ENCODE measurements at places on chromosomes 3 and 15.

GRCh38 chr15:59278120-59278519 lies 71.5 kb downstream of the LDHAL6B start:
- no peak for DNase-seq

DNA sequence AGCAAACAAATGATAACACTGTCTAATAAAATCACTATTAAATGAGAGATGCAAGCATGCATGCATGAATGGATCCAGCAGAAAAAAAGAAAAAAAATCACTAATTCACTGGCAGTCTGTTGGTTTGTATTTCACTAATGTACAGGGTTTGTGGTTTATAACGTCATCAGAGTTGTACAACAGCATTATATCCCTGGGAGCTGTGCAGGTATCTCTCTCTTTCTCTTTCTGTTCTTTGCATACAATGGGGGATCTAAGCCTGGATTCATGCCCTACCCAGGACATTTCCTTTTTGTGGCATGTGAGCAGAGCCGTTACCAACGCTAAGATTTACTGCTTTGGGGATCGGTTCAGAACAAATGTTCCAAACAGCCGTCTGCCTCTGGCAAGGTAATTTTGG lies 229.5 kb downstream of the SOX2 start:
- no peak for DNase-seq

- DNase-seq: no peak
Measured at GRCh38 chr15:69848551-69849231, 249.0 kb downstream of the TLE3 start.

- no peak for DNase-seq
Measured at GRCh38 chr3:47909607-47910006, 106.6 kb downstream of the MAP4 start.

- DNase-seq: no peak
Measured at GRCh38 chr15:98142572-98142971, 182.1 kb downstream of the ARRDC4 start.

DNA sequence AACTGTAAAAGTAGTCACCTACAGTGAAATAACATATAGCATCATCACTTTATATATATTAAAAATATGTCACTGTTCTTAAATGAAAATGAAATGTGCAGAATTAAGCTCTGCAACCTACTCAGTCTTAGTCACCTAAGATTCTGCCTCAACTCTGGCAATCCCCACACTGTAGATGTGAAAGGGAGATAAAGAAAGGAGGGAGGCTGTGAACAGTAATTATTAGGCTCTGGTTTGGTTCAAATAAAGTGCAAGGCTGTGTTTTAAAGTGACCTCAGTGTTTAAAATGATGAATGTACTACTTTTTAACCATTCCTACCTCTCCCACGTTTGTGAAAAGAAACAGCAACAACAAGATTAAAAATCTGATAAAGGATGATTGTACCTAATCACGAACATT lies 72.2 kb downstream of the ATP8B4 start:
- DNase-seq: no peak

DNA sequence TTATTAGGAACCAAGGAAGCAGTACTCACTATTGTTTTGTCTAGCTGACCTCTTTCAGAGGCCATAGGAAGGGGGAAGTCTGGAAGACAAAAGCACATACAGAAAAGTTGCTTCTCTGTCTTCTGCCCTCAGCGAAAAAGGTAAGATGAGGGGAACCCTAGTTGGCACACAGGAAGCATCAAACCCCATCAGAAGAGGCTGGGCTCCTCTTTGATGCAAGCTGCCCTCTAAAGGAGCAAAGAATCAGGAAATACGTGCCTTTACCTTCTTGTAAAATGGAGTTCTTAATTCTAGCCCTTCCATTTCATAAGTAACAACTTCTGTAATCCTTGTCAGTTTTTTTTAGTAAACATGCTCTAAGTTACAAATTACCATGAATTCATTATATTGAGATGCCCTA lies 12.5 kb downstream of the SPINK8 start:
- no peak for DNase-seq

DNA sequence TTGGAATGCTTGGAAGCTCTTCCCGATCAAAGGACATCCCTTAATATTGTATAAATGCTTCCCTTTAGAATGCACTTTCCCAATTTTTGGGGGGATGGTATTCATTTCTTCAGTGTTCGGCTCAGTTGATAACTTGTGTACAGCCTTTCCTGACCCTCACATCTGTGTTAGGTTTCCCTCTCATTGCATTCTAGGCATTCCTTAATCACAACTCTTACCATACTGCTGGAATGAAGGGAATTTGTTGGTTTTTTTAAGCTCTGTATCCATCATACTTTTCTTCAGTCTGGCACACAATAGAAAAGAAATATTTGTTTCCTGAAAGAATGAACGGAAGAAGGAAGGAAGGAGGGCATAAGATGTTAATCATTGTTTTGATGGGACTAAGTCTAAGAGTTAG lies 119.5 kb downstream of the CHST2 start:
- no peak for DNase-seq

DNA sequence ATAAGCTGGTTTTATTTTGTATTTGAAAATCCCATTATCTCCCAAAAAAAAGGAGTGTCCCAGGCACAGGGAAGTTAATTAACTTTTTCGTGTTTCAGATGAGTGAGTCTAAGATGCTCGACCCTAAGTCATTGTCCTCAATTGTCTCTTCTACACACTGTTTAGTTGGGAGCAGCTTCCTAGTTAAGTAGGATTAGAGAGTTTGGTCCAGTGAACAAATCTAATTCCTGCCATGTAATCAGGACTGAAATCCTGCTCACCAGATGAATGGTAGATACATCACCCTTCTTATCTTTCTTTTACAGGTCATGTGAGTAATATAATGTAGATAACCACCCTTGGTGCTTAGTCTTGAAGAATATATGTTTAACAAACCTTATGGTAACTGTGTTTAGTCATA lies 228.9 kb upstream of the MANF start:
- DNase-seq: no peak

DNA sequence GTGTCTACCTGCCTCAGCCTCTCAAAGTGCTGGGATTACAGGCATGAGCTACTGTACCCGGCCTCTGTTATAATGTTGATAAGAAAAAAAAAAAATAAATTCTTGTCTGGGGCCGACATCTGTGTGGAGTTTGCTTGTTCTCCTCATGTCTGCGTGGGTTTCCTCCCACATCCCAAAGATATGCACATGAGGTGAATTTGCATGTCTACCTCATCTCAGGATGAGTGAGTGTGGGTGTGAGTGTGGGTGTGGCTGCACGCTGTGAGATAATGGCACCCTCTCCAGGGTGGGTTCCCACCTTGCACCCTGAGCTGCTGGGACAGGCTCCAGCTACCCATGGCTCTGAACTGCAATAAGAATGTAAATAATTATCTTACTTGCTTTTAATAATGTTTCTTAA lies 25.9 kb upstream of the UACA start:
- DNase-seq: no peak

DNA sequence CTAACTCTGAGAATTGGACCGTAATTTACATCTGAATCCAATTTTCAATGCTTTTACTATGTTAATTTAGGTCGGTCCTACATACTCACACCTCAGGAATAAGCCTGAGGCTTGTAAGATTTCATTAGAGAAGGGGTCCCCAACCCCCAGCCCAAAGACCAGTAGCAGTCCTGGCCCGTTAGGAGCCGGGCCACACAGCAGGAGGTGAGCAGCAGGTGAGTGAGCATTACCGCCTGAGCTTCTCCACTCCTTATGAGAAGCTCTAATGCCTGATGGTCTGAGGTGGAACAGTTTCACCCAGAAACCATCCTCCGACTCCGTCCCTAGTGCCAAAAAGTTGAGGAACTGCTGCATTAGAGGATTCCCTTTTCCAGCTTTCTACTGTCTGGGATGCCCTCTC lies 757.3 kb downstream of the SI start:
- DNase-seq: no peak

- peak; percentile 70 for DNase-seq
Measured at GRCh38 chr3:52831500-52832301, 1.2 kb upstream of the ITIH4 start.

DNA sequence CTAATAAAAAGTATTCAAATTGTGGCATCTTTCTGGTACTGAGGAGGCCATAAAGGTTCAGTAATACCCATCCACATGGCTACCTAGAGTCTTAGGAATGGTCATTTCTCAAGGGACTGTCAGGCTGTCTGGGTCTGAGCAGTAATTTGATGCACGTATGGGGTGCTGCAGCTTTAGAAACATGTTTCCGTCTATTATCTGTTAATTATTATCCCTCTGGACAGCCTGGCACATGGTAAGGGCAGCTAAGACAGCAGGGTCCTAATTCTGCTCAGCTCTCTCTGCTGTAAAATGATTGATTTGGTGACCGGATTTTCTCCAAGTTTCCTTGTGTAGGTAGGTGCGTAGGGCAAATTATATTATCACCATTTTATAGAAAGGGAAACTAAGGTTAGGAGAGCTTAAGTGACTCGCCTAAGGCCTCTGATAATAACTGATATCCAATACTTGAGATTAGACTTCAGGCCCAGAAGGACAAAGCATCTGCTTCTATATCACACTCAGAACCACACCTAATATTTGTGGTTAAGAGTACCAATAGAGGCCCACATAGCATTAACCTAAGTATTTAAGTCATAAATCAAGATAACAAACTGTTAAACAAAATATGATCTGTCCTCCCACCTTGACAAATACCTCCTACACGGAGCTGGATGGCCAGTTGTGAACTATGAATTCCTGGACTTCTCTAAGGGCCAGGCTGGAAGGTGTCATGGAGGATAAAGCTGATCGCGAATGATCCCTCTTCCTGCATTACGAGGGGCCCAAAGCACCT lies 2.9 kb upstream of the RAP2B start:
- no peak for DNase-seq

DNA sequence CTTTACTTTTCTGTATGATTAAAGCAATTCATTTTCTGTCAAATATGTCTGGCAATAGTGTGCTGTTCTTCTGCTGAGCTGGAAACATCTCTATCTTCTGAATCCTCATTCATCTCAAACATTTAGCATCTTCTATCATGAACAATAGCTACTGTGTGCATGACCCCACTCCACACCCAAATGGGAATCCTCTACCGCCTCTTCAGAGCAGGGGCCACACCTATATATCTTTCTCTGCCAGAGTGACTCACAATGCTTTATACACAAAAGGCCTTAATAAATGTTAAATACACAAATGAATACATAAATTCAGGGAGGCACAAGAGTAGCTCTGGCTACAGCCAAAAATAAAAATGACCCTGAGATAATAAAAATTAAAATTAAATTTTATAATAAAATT lies 8.0 kb downstream of the ALDH1A2 start:
- DNase-seq: no peak

GRCh38 chr15:85741021-85741421 lies 53.7 kb downstream of the KLHL25 start:
- DNase-seq: no peak
